ENCODE measurements at places on chromosomes 5 and 9.

GRCh38 chr9:69036309-69036708 lies 757 bp downstream of the FXN start:
- no peak for DNase-seq

DNA sequence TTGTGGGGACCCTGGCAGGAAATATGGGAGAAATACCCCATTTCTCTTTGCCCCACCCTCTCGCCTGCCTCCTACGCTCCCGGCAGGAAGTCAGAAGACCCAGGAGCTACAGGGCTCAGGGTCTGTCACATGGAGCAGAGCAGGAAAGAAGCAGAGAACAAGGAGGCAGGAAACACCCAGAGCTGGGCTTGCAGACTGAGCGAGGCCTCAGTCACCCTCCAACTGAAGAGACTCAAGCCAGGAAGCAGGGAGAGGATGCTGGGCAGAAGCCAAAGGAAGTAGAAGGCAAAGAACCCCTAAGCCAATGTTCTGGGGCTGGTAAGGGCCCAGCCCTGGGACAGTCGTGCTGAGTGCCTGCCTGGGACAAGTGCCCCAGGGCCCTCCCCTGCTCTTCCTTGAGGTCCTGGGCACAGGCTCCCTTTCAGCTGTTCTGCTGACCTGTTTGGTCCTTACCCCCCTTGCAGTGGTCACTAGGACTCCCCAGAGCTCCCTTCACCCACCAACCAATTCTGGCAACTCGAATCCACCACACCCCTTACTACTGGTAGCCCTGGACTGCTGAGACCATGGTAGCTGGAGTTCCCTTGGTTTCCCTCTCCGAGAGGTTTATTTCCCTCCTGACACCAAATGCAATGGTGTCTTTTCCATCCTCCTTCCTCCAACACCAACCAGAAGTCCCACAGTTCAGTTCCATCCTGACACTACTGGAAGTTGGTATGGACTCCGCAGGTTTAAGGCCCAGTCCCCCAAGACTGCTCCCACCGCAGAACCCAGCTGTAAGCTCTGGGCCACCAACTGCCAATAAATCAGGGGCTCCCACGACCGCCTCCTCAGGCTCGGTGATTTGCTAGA lies 157.5 kb downstream of the COL23A1 start:
- DNase-seq, result no peak

DNA sequence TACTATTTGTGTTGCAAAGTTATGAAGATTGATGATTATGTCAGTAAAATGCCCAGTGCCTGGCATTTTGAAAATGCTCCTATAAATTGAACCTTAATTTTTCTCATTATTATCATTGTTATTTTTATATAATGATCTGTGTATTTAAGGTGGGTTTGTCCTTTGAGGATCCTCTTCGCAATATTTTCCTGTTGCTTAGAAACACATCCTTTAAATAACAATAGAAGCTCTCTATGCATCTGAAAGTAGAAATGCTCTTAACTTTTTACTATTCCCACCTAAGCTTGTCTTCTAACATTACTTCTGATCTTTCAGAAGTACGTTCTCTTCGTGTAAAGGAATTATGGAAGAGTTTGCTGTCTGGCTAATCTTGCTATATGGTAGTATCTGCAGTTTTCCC lies 214.7 kb upstream of the TLX3 start:
- DNase-seq, result no peak

DNA sequence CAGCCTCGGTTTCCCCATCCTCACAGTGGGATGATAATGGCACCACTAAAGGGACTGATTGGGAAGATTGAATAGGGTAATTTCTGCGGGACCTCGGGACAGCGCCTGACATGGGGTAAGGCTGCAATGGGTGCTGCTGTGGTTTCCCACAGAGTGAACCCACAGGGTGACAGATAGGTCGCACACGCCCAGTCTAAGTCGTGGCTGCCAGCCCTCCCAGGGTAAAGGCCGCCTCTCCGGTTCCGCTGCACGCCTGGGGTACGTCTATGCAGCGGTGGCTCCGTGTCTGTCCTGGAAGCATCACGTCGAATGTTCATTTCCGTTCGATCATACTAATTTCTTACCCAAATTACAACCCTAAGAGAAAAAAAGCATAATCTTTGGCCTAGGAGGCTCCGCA lies 631 bp downstream of the CFAP77 start:
- DNase-seq, result no peak

GRCh38 chr9:99231711-99232110 lies 9.6 kb downstream of the SEC61B start:
- no peak for DNase-seq

DNA sequence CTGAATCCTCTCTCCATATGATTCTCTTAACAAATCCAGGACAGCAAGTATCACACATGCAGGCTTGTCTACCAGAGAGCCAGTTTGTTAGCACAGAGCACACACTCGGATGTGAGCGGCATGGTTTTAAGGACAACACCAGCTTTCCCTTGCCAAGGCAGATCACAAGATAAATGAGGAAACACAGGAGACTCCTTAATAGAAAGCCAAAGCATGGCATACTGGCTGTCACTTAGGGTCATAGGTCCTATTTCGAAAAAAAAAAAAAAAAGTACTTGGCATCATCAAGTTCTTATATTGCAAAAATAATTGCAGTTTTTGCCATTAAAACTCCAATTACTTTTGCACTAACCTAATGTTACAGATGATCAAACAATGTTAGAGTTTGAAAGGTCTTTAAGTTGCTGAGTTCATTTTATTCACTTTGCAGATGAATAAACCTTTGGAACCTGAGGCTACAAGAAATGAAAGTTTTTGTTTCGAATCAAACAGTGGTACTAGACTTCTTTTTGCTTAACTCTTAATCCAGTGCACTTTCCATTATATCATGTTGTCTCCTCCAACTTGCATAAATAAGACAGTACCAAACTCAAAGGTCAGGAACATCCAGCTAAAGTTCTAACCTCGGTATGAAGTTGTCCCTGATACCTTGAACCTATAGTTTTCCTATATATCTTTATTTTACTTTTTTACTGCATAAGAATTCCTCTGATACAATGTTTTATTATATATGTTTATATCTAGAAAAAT lies 138.5 kb downstream of the MPDZ start:
- no peak for DNase-seq

GRCh38 chr5:14983666-14984441 lies 112.3 kb upstream of the ANKH start:
- no peak for DNase-seq

DNA sequence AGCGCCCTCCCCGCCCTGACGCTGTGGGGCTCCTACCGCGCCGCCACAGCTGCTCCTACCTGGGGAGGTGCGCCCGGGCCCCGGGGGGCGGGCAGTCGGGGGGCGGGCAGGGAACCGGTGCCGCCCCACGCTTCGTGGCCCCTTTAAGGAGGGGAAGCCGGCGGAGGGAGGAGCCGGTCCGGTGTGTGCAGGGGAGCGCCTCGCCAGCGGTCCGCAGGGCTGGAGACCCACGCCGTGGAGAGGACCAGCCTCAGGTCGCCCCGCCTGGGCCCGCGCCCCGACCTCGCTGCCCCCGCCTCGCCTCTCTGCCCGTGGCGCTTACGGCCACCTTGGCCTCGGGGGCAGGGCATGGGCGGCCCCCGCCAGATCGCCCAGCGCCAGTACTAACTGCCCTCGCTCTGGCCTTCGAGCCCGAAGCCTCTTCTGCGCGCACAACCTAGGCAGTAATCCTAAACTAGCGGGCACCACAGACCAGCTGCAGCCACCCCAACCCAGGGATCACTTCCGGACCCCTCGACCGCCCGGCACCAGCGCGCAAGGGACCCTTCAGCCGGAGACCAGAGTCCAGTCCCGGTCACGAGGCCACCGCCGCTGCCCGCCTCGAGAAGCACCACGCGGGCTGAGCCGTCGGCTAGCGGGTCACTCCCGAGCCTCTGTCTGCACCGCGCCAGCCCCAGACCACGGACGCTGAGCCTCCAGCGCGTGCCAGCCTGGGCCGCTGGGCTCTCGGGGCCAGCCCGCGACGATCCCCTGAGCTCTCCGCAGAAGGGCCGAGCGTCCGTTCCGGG lies at the start of gene FOXE1:
Gene FOXE1, plus strand, starts transcription at position 171 of the 788 bp plus-strand sequence. CDS start 689 bp downstream, outside the sequence.
- DNase-seq, result peak; percentile 78

DNA sequence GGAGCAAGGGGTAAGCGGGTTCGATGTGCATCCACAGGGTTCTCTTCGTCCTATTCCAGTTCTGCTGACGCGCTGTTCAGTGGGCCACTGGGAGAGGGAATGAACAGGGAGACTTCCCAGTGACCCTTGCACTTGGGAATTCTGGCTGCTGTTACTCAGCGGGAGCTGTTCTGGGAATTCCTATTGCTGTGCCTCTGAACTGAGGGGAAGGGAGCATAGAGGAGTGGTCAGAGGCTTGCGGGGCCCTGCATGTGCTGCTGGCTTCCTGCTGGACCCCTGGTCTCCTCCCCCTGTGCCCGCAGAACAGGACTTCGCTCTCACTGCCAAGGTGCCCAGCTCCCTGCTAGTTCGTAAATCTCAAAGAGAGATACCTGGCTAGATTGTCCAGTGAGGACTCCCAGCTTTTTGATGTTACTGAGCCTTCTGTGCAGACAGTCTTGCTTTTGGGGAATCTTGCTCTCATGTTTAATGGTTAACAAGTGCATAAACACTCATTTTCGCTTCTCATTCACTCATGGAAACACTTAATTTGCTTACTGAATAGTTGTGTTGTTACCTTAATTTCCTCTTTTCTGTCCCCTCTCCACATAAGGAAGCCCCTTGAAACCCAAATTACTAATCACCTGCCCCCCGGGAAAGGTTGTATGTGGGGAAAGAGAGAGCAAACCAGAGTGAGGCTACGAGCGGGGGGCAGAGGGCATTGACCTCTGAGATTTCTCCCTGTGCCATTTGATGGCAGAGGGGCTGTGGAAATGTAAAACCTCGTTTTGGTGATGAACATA lies 5.9 kb downstream of the TRIO start:
- no peak for DNase-seq

- DNase-seq, result no peak
Measured at GRCh38 chr9:23322392-23322791, 503.6 kb downstream of the ELAVL2 start.

DNA sequence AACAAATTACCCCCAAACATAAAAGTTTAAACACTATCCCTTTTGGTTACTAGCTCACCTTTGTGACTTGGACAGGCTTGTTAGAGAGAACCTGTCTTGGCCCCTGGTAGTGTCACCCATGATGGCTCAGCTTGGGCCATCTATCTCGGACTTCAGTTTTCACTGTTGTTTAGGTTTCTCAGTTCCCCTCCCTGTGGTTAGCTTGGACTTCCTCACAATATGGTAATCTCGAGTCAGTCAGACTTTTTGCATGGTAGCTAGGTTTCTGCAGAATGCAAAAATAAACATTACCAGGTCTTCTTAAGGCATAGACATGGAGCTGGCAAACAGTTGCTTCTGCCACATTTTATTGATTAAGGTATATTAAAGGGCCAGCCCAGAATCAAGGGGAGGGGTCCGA lies 324.3 kb upstream of the RORB start:
- no peak for DNase-seq

DNA sequence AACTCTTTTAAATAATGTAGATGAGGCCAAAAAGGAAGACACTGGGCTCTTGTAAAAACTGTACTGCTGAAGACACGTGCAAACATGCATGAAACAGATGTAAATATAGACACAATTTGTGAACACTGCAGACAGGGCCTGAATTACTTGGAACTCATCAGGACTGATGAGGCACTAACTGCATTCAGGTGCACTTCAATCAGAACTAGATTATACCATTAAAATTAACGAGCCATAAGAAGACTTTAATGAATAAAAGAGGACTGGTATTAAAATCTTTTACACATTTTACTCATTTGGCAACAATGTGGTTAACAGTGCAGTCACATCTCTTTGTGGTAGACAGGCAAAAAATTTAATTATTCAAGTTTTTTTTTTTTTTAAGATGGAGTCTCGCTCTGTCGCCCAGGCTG lies 13.4 kb upstream of the ZCCHC9 start:
- no peak for DNase-seq

DNA sequence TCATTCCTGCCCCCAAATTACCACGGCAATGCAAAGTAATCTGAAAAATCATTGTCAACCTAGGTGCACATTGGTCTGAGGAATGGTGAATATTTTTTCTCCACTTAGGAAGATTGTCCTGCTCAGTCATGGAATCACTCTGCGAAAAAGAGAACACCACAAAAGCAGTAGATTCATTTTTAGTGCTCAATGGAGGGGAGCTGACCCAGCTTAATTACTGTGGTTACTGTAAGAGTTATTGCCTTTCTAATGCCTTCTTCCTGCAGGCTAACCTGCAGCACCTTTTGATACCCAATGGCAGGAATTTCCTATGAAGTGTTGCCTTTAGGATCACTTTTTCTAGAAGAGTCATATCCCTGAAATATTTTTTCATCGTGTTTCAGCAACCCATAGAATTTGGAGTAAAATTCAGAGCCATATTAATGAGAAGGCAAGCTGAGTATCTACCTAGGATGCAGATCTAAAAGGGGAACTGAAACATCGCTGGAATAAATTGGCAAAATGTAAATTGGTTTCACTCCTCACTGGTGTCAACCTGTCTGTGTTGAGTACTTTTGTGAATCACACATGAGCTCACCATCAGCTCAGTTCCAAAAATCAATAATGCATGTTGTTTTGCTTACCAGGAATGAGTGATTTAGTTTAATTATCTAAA lies 464.5 kb downstream of the CSNK1G3 start:
- no peak for DNase-seq

GRCh38 chr9:134632329-134632728 lies 9.3 kb upstream of the COL5A1 start:
- no peak for DNase-seq

DNA sequence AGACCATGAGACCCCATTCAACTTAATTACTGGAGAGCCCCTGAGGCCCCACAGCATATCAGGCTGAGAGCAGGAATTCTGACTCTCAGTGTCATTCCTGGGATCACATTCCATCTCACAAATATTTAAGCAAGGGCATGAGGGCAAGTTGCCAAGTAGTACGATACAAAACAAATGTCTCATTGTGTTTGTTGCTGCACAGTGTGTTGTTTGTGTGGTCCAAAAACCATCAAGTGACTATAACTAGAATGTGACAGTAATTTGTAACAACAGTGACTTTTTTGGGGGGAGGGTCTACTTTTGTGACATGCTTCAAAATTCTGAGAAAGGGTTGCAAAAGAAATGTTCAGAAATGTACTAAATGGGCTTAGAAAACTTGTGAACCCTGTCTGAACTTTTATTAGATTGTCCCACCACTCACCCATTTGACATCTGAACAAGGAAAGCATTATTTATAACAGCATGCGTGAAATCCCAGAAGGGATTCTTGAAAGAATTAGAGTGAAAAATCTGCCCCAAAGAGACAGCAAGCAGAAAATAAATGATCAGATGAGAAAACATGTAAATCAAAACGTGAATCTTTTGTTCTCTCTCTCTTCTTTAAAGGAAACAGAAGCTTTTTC lies 347.0 kb downstream of the NTRK2 start:
- no peak for DNase-seq

DNA sequence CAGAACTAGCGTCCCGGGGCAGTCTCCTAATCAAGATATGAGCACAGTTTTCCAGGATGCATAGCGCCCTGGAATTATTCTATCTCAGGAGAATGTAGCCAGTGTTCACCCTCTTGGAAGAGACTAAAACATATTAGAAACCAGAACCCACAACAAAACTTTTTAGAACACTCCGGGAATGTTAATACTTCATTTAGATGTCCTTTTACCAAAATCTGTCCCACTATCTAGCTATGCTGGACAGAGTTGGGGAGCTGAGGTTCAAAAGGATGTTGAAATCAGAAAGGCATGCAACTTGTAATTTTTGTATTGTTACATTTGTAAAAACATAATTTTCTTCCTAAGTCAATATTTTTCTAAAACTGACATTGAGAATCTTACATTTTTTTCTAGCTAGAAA lies 386.5 kb upstream of the RFX3 start:
- DNase-seq, result no peak

- DNase-seq, result no peak
Measured at GRCh38 chr5:157347301-157348048, 81.6 kb downstream of the CYFIP2 start.

Measured in upper lobe of left lung (tissue), 6 donors.